Muscle of leg (tissue), 16 donors: ENCODE measurements at places on chromosomes 3 and 15.
A peak's percentile ranks its signal among the peaks of the same experiment; 100 is the strongest.

GRCh38 chr3:51539291-51539941, 897 bp downstream of the RAD54L2 start:
- no peak for DNase-seq

GRCh38 chr15:79853492-79854328, 43.1 kb downstream of the MTHFS start:
- DNase-seq, result peak; percentile 81

- peak; percentile 91 for DNase-seq
These were observed at the start of gene MAP2K5 for GRCh38 chr15:67542420-67543347. Gene MAP2K5, plus strand, starts transcription at chr15:67542703. Its CDS starts 633 bp downstream, at chr15:67543336.

- DNase-seq, result no peak
These were observed 64.5 kb downstream of the TRAT1 start for GRCh38 chr3:108887121-108887520.

DNA sequence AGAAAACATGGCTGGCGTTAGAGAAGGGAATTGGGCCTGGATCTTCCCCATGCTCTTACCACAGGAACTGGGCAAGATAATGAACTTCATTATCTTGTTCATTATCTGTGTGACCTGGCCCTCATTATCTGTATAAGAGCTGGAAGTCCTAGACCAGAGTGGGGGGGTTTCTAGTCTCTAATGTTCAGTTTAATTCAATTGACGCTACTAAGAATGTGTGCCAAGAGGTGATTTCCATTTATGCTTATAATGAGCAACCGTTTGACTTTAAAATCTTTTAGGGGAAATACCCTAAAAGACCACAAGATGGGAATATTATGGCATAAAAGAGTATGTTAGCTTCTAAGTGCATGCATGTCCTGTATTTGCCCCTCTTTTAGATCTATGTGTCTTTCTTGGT, 59.1 kb upstream of the CSTA start:
- no peak for DNase-seq

DNA sequence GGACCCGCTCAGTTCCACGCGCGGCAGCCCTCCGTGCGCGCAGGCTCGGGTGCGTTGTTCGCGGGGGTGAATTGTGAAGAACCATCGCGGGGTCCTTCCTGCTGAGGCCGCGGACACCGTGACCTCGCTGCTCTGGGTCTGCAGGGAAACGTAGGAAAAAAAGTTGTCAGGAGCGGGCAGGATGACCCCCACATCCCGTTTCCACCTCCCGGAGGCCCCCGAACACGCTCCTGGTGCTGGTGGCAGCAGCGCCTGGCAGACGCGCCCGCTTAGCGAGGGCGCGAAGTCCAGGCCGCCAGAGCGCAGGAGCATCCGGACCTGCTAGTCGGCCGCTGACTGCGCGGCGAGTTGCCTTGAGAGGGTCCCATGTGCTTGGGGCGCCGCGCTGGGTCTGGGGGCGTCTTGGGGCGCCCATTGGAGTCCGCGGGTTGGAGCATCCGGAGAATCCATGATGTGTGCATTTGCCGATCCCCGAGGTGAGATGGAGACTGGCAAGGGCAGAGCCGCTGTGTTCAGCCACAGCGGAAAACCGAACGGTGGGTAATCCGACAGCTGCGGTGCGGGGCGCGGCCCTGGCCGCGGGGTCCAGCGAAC, 520 bp downstream of the GREM1 start:
- DNase-seq, result no peak

GRCh38 chr15:29099131-29099880, 170.3 kb downstream of the NSMCE3 start:
- DNase-seq, result no peak

- DNase-seq, result no peak
These were observed 261.3 kb downstream of the TBC1D5 start for GRCh38 chr3:17481116-17481515.

DNA sequence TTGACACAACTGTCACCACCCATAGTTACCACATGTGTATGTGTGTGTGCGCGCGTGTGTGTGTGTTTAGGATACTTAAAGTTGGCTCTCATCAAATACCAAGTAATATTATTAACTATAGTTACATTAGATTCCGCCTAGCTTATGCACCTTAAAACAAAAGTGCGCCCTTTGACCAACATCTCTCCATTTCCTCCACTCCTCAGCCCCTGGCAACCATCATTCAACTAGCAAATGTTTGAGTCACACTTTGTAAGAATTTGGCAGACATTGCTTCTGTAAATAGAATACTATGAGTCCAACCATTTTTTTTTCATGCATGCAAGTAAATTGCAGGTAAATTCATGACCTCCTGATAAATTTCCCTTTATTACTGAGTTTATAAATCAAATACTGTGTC, 169.3 kb downstream of the GBE1 start:
- DNase-seq, result no peak

- DNase-seq, result peak; percentile 33
These were observed 112.3 kb downstream of the CHCHD6 start for GRCh38 chr3:126816298-126816697.

DNA sequence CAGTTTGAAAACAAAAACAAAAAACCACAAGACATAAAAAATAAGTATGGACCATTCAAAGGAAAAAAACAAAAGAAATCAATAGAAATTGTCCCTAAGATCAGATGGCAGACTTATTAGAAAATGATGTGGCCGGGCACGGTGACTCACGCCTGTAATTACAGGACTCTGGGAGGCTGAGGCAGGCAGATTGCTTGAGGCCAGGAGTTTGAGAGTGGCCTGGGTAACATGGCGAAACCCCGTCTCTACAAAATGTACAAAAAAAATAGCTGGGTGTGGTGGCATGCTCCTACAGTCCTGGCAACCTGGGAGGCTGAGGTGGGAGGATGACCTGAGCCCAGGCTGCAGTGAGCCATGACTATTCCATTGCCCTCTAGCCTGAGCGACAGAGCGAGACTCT, 16.6 kb downstream of the SPCS1 start:
- no peak for DNase-seq

DNA sequence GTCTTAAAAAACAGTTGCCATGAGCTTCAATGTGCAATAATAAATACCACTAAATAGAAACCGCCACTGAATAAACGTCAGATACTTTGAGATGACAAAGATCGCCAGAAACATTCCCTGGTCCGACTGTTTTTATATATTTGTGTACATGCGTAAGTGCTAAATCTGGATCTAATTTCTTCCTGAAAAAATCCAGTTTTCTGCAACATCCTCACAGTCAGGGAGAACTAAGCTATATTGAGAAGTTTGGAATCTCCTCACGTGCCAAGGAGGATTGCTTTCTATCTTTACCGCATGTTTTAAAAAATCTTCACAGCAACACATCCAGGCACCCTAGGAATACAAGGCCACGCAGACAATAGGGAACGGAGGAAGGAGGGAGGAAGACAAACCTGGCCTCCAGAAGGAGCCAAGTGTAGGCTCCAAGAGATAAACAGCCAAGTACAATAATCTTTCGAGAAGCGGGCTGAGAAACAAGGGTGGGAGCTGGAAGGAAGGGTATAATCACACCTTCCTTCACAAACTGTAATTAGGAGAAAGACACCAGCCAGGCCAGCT, 5.7 kb downstream of the VGLL4 start:
- peak; percentile 89 for DNase-seq

GRCh38 chr15:31488437-31489204, 162.0 kb downstream of the KLF13 start:
- peak; percentile 86 for DNase-seq

GRCh38 chr3:117700573-117701360, 991.2 kb downstream of the TUSC7 start:
- DNase-seq, result no peak

DNA sequence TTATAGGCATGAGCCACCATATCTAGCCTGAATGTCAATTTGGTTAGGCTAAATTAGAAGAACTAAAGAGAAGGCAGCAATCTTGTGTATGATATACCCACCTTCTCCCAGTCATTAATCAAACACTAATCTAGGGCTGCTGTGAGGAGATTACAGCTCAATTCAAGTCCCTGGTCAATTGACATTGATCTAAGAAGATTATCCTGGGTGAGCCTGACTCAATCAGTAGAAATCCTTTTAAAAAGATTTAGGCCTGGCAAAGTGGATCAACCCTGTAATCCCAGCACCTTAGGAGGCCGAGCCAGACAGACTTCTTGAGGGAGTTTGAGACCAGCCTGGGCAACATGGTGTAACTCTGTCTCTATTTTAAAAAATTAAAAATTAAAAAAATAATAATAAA, 2.5 kb upstream of the DNAH12 start:
- no peak for DNase-seq

- DNase-seq, result no peak
These were observed 75.2 kb upstream of the C3orf80 start for GRCh38 chr3:160150066-160150465.

GRCh38 chr3:32018757-32019564, 37.4 kb downstream of the ZNF860 start:
- DNase-seq, result peak; percentile 69

- no peak for DNase-seq
These were observed 38.4 kb downstream of the KCNAB1 start for GRCh38 chr3:156158656-156159295.

DNA sequence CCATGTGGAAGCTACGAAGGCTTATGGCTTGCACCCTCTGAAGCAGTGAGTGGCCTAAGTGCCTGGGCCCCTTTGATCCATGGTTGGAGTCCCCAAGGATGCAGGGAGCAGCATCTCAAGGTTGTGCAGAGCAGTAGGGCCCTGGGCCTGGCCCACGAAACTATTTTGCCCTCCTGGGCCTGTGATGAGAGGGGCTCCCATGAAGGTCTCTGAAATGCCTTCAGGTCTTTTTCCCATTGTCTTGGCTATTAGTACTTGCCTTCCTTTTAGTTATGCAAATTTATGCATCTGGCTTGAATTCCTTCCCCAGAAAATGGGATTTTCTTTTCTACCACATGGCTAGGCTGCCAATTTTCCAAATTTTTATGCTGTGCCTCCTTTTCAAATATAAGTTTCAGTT, 158.8 kb upstream of the MME start:
- no peak for DNase-seq

DNA sequence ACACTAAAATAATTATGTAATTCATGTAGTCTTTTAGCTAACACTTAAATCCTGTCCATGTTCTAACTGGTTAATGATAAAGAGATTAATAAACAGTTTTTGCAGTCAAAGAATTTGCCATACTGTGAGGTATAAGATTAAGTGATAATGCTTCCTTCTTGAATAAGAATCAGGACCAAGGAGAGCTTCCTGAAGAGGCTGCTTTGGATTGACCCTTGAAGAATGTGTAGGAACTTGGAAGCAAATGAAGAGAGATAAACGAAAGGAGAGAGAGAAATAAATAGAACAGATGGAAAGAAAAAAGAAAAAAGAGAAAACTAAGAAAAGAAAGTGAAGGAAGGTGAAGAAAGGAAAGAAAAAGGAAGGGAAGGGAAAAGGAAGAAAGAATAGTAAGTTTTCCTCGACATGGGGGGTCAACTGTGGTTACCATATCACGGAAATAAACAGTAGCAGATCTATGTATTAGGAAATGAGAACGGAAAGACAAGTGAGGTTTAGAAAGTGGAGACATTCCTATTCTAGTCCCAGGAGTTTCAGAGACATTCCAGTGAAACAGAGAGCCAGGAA, 539.8 kb downstream of the FGF12 start:
- DNase-seq, result no peak

- peak; percentile 47 for DNase-seq
These were observed 16.2 kb downstream of the CEP152 start for GRCh38 chr15:48794697-48795134.

DNA sequence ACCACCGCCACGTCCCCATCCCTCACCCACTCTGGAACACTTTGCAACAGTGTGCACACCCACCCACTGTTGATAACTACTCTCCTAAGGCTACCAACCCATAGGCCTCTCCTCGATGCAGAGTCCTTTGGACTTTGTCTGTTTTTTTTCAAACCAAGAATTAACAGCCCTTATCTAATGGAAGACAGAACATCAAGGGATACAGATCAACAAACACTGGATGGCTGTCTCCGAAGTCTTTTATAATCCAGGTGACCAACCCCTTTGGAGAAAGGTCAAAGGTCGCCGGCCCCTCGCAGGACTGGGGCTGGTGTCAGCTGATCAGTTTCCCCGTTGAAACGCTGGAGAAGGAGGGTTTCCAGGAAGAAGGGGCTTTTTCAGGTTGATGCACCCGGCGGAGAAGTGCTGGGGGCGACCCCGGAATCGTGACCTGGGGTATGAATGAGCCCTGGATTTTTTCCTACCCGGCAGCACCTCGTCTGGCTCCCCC, 532 bp downstream of the B4GALT4 start:
- DNase-seq, result peak; percentile 59

DNA sequence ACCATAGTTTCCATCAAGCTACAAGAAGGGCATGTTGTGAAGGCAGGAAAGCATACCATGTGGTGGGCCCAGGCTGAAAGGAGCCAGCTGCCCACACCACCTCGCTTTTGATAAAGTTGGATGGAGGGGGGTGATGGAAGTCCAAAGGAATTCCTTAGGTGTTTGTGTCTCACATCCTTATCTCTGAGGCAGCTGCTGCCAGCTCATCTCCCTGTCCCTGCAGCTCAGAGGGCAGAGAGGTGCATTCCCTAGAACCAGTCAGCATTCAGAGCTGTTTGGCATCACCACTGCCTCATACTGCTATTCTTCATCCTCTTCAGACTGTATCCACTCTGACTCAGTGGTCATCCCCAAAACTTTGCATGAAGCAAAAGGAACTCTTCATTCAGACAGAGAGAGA, 141.5 kb upstream of the BFSP2 start:
- no peak for DNase-seq

DNA sequence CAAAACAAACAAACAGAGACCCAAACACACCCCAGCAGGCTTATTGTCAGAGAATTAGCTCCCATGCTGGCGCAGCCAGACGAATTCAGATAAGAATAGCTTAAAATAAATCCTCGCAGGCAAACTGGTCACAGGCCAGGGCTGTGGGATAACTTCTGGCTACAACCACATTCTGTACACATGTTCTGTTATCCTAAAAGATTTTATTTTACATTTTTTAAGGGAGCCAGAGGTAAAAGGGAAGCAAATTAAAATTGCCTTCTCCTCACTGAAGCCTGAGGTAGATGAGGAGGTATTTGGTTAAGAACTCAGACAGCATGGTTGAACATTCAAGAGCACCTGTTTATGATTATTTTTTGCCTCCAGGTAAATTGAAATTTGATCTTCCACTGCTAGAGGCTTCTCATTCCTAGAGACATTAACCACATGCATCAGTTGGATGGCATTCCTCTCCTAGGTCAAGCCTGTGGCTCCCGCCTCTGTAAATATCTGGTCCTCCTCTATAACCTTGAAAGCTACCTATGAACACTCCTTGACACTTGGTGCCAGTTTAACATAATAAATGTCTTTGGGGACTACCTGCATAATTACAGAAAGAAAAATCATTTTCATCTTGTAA, 190.3 kb downstream of the SATB1 start:
- no peak for DNase-seq

GRCh38 chr15:77834276-77834990, 201.7 kb upstream of the LINGO1 start:
- no peak for DNase-seq

GRCh38 chr3:62558549-62559112, 185.3 kb upstream of the FEZF2 start:
- peak; percentile 11 for DNase-seq

DNA sequence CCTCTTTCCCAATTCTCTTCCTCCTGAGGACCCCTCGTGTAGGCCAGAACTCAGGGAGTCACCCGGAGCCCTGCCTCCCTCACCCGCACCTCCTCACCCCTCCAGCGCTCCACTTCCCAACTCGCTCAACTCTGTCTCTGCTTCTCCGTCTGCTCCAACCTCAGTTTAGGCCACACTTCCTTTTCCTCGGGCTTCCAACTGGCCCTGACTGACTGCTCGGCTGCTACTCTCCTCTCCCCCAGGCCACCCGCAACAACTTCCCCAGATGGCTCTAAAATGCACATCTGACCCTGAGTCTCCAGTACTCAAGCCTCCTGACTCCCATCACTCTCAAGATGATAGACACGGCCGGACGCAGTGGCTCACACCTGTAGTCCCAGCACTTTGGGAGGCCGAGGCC, 23.6 kb downstream of the TMEM44 start:
- no peak for DNase-seq
